ENCODE measurements at places on chromosomes 6 and 20.

DNA sequence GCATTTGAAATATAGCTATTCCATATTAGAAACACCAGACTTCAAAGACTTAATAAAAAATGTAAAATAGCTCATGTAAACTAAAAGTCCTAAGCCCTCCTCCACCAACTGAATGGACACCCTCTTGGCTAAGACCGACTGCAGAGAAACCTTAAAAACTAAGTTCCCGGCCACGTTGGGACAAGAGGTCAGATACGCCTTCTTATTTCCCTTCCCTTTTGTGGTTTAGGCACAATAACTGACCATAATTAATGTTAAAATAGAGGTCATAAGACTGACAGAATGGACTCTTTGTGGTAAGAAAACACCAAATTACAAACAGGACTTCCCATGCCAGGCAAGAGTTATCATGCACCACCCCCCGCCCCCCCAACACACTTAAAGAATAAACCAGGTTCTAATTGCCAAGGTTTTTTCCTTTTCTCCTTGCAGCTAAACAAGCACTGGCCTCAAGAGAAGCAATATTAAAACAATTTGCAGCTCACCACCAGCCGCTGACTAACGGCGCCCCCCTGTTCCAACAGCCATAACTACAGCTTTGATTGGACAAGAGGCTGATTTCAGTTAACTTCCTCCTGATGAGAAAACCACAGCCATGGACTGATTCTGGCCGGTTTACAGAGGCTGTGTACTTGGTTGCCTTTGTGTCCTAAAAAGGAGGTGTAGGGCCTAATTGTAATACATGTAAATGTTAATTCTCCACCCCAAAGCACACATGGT is 10.7 kb upstream of the LAMP5 start:
- no peak for DNase-seq

GRCh38 chr20:47799116-47799715 is 13.9 kb upstream of the SULF2 start:
- DNase-seq, result no peak

DNA sequence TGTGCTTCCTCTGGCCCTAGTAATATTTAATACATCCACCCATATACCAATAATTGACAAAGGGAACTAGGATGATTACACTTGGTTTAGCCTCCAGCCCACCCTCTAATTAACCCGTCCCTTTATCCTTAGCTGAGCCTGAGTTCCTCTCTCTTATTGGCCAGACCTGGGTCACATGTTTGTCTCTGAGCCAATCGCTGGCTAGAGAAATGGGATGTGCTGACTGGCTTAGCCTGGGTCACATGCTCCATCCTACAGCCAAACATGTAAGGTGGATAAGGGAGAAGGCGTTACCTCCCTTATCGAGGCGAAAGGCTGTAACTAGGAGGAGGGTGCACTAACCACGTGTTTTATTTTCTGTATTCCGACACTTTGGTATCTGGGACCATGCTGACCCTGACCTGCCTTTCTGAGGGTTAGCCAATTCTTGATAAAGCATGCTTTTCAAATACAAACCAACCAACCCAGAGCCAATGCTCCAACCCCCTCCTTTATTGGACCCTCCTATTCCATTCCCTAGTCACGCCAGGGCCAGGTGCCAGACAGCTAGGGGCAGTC is 262.7 kb downstream of the PREX1 start:
- no peak for DNase-seq

DNA sequence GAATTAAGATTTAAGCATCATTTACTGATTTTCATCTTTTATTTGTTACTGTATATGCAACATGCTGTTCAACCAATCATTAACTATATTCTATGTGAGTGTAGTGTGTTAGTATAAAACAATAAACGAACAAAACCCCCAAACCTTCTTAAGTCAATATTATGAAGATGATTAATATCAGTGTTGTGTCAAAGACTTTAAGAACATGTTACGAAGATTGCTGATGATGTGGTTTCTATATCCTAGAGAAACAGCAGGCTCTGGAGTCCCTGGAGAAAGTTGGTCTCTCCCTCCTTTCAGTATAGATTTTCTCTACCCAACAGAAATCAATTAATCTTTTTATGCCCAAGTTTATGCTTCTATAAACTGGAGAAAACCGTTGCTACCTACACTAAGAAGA is 393.8 kb upstream of the HSF2 start:
- DNase-seq, result no peak

DNA sequence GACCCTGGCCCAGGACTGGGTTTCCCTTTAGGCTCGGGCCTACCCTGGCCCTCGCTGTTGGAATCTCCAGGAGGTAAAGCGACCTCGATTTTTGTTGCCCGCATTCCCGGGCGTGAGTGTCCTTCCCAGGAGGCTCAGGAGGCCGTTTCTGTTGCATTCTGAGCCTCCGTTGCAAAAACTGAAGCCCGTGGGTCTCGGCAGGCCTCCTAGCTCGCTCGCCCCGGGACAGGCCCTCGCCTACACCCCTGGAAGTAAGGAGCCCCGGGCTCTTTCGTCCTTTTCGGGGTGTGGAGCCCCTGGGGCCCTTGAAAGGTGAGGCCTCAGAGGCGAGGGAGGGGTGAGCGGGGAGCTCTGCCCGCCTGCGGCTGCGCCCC is 2.3 kb downstream of the NR2E1 start:
- no peak for DNase-seq

- DNase-seq, result no peak
These were observed at the start of gene MYO6 for GRCh38 chr6:75748743-75749538. TSS of gene MYO6 (plus strand) at chr6:75749239. CDS start at chr6:75817548, 68,309 bp downstream.

GRCh38 chr6:164507206-164507940 is 802.0 kb downstream of the C6orf118 start:
- DNase-seq, result no peak

DNA sequence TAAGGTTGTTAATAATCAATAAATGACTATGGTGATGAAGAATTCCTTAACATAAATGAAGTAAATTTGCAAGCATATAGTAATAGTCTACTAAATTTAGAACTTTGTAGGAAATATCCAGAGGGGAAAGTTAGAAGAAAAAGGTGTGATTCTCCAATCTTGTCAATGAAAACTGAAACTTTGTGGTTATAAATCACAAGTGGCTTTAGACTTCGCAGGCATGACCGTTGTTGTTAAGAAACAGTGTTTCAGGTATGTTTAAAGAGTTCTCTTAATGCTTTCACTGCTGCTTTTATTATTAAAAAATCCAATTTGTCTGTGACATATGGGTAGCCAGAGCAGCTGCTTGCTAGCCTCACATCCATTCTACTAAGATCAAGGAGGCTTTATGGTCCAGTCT is 475.6 kb upstream of the ADGRB3 start:
- no peak for DNase-seq

DNA sequence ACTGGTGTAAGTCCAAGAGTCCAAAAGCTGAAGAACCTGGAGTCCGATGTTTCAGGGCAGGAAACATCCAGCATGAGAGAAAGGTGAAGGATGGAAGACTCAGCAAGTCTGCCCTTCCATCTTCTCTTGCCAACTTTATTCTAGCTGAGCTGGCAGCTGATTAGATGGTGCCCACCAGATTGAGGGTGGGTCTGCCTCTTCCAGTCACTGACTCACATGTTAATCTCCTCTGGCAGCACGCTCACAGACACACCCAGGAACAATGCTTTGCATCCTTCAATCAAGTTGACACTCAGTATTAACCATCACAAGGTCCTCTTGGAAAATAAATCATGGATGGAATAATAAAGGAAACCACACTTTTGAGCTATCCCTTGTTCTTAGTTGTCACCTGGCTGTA is 121.2 kb downstream of the MAP3K7 start:
- no peak for DNase-seq

DNA sequence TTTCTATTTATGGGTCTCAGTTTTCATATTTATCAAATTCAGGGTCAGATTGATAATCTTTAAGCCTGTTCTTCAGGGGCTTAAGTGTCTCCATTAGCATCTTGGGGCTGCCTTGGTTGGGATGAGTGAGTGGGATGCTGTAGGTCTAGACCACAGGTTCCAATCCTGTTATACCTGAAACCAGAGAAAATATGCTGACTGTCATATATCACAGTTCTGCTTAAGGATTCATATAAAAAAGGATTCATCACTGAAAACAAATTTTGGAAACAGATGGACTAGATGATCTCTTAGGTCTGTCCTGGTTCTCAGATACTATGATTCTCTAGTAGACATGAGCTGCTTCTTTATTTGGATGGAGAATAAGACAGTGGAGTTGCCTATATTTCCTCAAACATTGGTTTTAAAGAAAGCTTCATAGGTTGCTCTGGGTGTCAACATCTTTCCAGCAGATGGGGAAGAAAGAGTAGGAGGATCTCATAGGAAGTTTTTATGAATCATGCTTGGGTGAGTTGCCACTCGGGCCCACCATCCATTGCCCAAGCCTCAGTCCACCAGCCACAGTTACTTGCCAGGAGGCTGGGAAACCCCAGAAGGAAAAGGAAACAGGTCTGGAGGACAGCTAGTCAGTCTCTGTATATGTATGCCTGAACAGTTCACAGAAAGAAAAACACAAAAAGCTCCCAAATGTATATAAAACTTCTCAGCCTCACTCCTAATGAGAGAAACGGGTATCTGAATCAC is 42.9 kb upstream of the MAP7 start:
- DNase-seq, result no peak

- DNase-seq, result no peak
These were observed 219.9 kb downstream of the HDGFL1 start for GRCh38 chr6:22789315-22789714.

DNA sequence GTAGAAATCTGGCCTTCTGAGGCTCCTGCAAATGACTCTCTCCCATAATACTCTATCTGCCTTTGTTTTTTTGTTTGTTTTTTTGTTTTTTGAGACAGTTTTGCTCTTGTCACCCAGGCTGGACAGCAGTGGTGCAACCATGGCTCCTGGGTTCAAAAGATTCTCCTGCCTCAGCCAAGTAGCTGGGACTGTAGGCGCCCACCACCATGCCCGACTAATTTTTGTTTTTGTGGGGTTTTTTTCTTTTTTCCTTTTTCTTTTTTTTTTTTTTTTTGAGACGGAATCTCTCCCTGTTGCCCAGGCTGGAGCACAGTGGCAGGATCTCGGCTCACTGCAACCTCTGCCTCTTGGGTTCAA is 16.6 kb upstream of the STK38 start:
- no peak for DNase-seq

- DNase-seq, result peak; percentile 8
These were observed 1.1 kb upstream of the TMEM74B start for GRCh38 chr20:1185790-1186334.

GRCh38 chr6:125213939-125214338 is 60.4 kb downstream of the TPD52L1 start:
- no peak for DNase-seq

DNA sequence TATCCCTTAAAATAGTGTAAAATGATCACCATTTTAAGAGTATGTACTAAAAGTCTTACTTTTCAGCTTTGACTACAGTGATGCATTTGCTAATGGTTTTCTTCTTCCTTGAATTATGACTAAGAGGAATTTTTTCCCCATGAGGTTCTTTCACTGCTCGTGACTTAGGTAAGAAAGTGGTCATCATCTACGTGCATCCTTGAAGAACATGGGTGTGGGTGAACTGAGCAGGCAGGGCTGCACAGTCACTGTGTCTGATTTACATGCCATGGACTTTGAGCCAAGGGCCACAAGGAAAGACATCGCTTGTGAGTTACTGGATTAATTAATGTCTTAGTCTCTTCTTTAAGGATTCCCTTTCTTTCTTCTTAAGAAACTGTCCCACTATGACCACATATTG is 33.3 kb downstream of the NQO2 start:
- DNase-seq, result no peak

- no peak for DNase-seq
These were observed 96.2 kb downstream of the FAXC start for GRCh38 chr6:99253271-99253670.

DNA sequence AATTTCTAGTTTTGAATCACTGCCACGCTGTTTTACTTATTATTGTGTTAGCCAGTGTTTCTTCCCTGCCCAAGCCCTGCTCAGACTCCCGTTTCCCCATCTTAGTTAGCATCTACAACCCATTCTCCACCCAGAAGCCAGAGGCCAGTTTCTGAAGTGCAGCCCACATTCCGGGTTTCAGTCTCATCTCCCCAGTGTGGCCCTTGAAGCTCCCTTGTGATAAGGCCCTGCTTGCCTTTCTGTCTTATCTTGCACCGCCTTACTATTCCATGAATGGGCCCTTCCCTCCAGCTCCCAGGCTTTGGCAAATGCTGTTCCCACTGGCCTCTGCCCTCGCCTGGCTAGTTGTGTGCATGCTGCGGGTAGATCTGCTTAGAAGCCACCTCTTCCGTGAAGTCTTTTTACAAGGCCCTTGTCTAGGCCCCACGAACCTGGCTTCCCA is 41.1 kb downstream of the TOX2 start:
- DNase-seq, result no peak

DNA sequence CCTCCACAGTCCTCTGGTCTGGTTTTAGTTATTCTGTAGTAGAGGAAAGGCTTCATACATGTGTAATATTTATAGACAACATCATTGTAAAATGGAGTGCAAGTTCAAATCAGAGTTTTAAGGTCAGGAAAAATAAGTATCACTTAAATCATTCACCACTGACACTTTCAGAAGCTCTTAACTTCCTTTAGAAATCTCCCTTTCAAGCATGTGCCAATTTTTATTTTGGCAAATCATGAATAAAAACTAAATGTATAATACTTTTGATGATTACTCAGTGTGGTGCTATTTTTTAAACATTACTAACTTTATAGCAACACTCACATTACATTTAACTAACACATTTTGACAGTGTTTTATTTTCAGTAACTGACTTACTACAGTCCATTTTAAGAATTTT is 112.2 kb downstream of the OGFRL1 start:
- no peak for DNase-seq

DNA sequence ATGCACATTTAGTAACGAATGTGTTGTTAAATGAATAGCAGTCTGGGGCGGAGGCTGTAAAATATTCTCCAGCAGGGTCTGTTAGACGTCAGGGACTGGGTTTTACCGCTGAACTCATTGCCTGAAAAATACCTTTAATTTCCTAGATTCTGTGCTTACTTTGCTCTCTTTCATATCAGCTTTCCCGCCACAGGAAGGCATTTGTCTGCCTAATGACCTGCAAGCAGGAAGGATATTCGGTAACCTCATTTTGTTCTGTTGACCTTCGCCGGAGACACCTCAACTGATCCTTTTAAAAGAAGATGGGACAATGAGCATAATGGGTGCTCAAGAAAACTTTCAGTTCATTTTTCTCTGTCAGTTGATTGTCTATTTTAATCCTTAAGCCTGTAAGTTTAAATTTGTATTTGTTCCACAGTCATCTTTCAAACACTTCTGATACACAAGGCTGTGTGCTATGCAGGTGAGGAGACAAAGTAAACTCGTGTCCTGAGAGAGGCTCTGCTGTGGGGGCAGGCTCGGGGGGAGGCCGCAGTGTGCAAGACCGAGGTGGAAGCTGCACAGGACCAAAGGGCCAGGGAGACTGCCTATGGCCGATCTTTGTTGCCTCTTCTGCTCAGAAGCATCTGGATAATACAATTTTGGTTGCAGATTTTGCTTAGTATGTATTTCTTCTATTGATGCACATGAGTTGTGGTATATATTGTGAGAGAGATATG is 27.4 kb upstream of the SIM1 start:
- peak; percentile 52 for DNase-seq

- DNase-seq, result no peak
These were observed 428.2 kb downstream of the LMBRD1 start for GRCh38 chr6:69368613-69369012.

- DNase-seq, result no peak
These were observed 94.4 kb downstream of the OTOR start for GRCh38 chr20:16842486-16843120.

Measured in SHP77 treated with DMSO at 0.1 percent for 48 hours (cell line).